ENCODE measurements at places on chromosomes 4 and X.
A peak's percentile ranks its signal among the peaks of the same experiment; 100 is the strongest.

DNA sequence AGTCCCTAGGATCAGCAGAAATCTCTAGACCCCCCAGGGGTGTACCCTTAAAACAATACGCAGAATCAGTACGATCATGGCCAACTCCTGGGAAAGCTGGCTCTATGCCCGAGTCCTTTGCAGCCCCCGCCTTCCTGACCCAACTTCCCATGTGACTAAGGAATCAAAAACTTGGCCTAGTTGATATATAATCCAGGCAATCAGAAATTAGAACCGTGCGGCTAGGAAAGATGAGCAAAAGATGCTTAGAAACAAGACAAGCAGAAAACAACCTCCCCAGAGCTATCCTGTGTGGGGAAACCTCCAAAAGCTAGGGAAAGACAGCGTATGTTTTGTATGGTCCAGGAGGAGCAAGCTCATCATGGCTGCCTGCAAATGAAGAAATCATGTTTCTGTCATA lies 110.0 kb downstream of the PPARGC1A start:
- DNase-seq = no peak

GRCh38 chrX:134388161-134389109 lies 71.5 kb upstream of the HPRT1 start:
- DNase-seq = no peak

DNA sequence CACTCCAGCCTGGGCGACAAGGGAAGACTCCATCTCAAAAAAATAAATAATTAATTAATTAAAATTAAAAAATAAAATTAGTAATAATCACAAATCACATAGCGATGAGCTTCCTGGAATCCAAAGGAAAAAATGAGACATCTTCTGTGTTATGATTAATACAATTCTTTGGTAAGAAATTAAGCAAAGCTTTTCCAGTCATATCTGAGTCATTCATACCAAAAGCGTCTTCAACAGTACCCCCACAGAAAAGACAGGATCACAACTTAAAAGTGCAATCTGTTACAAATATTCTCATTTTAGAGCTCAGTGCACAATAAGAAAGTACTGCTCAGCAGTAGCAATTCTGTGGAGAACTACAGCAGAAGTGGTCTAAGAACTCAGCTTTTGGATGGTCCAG lies 168.5 kb upstream of the MXRA5 start:
- no peak for DNase-seq

DNA sequence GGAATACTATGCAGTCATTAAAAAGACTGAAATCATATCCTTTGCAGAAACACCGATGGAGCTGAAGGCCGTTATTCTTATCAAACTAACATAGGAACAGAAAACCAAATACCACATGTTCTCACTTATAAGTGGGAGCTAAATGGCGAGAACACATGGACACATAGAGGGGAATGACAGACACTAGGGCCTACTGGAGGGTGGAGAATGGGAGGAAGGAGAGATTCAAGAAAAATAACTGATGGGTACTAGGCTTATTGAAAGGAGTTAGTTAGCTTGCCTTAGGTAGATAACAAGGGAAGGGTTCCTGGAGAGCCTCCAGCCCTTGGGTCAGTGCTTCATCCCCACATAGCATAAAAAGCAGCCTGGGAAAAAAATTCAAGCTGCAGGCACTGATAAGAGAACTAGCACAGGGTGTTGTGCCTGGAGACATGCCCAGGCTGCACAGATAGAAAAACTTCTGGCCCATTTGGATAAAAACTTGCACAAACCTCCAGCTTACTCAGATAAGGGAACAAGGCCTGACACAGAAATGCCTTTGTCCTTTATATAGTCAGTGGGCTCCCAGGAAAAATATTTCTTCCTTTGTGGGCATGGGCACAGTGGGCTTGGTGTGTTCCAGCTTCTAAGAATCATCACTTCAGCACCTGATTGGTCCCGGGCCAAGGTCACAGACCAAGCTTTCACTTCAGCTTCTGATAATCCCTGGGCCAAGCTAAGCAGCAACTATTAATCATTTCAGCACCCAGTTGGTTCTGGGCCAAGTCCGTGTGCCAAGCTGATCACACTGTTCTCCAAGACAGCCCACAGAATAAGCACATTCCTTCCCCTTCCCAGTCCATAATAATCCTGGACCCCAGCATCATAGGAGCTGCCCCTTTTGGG lies 23.1 kb upstream of the PWWP3B start:
- no peak for DNase-seq

DNA sequence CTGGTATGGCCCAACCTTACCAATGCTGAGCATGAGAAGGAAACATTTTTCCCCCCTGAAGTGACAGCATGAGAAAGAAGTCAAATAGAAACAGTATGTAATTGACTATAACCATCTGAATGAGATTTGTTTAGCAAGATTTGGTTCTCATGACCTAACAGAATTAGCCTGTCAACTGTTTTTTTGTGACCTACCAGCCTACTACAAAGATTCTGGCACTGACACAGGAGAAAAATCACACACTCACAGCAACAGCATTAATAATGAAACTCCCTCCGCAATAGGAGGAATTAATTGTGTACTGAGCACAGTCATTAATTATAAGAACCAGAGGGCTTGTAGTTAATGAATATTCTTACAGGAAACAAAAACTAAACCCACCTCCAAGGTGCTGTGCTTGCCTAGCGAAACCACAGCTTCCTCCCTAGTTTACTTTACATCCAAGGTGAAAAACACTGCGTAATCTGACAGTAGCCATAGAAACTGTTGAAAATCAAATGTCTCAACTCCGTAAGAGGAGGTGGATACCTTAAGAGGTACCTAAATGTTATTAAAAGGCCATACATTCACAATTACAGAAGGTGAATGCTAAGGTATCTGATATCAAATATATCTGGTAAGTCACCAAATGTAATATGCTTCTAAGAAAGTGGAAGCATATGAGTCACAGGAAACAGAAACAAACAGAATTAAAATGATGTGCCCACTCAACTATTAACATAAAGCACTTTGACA lies 34.9 kb downstream of the MMRN1 start:
- DNase-seq = peak; percentile 12

DNA sequence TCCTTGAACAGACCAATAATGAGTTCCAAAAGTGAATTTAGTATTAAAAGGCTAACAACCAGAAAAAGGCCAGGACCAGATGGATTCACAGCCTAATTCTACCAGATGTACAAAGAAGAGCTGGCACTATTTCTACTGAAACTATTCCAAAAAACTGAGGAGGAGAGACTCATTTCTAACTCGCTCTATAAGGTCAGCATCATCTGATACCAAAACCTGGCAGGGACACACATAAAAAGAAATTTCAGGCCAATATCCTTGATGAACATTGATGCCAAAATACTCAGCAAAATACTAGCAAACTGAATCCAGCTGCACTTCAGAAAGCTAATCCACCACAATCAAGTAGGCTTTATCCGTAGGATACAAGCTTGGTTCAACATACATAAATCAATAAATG lies 35.8 kb upstream of the USP46 start:
- no peak for DNase-seq

DNA sequence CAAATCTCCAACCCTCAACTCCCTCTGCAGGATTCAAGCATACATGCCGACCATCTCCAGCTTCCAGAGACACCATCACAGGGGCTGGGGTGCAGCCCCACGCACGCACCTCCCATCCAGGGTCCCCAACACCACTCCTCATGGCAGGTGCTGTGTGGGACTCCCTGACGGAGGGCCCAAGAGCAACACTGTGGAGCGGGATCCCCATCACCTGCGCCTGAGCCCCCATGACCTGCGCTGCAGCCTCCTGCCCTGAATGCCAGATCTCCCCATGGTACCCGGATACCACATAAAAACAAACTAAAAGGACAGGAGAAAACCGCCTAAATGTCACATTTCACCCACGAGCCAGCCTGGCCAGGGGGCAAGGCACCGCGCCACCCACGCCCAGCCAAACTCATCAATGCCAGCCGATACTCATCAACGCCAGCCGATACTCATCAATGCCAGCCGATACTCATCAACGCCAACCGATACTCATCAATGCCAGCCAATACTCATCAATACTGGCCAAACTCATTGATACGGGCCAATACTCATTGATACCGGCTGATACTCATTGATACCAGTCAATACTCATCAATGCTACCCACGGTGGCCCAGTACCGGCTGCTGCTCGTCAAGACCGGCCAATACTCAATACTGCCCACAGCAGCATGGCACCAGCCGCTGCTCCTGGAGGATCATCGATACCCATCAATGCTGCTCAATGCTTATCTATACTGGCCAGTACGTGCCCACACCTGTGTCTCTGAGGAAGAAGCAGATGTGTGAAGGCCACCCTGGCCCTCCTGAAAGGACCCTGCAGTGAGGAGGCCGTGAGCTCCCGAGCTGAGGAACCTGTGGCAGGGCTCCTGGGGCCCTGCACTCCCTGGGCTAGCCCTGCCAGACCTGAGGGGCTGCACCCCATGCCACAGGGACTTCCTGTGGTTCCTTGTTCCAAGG lies 6.2 kb downstream of the CTBP1 start:
- DNase-seq = no peak

- no peak for DNase-seq
Measured at GRCh38 chr4:13527981-13528820, 16.1 kb downstream of the NKX3-2 start.

DNA sequence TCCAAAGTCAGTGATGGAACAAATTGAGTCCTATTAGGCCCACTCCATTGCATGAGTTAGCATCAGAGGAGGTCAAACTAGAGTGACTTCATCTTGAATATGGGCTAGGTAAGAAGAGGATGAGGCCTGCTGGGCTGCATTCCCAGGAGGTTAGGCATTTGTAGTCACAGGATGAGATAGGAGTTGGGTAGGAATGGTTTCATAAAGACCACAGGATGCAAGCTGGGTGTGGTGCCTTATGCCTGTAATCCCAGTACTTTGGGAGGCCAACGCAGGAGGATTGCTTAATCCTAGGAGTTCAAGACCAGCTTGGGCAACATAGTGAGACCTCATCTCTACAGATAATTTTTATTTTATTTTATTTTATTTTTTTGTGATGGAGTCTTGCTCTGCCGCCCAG lies 26.8 kb downstream of the PDGFRA start:
- DNase-seq = no peak

DNA sequence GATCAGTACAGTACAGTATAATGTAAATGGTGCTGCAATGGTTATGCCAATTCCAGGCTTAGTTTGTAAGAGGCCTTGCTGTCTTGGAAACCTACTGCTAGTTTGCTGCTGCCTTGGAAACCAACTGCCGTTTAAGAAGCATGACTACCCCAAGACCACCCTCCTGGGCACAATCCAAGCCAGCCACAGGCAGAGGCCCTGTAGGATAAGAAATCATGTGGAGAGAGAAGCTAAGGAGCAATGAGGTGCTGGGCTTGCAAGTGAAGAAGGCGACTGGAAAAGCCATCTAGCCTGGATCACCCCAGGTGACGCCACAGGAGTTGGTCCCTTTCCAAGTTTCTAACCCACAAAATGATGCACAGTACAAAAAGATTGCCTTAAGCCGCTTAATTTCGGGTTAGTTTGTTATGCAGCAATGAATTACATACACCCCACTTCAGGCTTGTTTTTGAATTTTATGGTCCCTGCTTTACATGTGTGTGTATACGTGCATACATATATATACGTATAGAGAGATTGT lies 16.9 kb downstream of the ZFP42 start:
- DNase-seq = no peak

- no peak for DNase-seq
Measured at GRCh38 chrX:125621588-125621927, 301.9 kb downstream of the TEX13C start.

DNA sequence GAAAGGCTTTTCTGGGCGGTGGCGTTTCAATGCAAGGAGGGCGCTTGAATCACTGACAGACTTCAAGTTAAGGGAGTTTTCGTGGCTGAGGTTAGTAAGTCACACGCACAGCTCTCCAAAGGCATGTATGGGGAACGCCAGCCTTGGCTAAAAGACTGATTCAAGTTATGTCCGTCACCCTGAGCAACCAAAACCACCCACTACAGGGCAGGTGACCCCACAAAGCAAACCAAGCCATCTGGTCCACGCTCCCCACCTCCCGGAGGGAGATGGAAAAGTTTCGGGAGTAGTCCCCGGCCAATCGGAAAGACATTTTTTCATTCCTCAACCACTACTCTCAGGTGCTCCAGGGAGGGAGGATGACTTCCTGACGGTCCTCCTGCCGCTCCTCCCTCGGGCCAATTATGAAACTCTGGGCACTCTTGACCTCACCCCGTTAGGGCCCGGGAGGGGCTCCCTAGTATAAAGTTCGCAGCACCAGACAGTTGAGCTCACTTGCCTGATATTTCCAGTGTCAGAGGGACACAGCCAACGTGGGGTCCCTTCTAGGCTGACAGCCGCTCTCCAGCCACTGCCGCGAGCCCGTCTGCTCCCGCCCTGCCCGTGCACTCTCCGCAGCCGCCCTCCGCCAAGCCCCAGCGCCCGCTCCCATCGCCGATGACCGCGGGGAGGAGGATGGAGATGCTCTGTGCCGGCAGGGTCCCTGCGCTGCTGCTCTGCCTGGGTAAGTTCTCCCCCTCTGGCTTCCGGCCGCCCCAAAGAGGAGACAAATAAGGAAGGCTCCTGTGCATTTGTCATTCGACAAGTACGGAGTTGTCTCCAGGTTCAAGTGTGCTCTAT lies at the start of gene EREG:
Gene EREG, plus strand, starts transcription at position 494 of the 840 bp plus-strand sequence. Its CDS starts 164 bp downstream, at position 658.
- no peak for DNase-seq

DNA sequence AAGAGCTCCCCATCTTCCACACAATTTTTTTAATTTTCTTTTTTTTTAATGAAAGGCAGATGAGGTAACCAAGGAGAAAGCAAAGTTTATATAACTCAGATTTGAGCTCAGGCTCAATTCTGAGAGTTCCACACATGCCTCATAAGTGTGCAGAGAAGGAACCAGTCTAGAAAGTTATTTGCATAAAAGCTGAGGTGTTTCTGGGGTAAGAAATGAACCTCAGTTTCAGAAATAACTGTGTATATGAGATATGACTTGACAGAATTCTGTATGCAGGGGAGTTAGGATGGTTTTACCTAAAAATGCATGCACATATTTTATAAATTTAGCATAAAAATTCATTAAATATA lies 51.3 kb downstream of the DTHD1 start:
- no peak for DNase-seq

DNA sequence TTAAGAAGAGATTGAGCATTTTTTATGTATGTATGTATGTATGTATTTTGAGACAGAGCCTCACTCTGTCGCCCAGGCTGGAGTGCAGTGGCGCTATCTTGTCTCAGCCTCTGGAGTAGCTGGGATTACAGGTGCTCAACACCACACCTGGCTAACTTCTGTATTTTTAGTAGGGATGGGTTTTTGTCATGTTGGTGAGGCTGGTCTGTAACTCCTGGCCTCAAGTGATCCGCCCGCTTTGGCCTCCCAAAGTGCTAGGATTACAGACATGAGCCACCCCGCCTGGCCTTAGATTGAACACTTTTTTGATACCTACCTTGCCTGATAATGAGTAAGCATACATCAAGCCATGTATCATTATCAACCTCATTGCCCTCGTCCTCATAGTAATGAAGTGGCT lies 2.7 kb downstream of the N4BP2 start:
- no peak for DNase-seq

- DNase-seq = no peak
Measured at GRCh38 chr4:25552580-25553271, 102.9 kb upstream of the SLC34A2 start.

GRCh38 chr4:26215725-26216124 lies 105.1 kb upstream of the RBPJ start:
- DNase-seq = no peak

All from Jurkat, Clone E6-1 (cell line).